Fibroblast of mammary gland (primary cell): ENCODE measurements at places on chromosomes 7 and 10.

- DNase-seq = no peak
Measured at GRCh38 chr7:47812429-47813136, 135.7 kb downstream of the PKD1L1 start.

DNA sequence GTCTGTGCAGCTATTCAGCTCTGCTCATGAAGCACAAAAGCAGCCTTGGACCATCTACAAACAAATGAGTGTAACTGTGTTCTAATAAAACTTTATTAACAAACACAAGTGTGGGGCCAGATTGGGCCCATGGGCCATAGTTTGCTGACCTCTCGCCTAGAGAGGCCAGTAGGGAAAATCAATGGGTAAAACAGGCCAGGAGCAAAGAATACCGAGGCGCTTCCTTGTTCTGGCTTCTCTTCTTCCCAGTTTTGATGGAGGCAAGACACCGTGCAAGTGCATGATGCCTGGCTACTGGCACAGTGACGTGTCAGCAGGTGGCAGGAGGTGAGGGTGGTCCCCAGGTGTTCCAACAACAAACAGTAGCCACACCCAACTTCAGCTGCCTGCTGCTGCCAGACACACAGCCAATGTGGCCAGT, 94.3 kb upstream of the SDK1 start:
- no peak for DNase-seq

GRCh38 chr7:45873355-45873754, 473 bp upstream of the CCDC201 start:
- DNase-seq = no peak

- DNase-seq = peak; percentile 76
Measured at GRCh38 chr10:61902445-61903220, 1.1 kb downstream of the ARID5B start.

DNA sequence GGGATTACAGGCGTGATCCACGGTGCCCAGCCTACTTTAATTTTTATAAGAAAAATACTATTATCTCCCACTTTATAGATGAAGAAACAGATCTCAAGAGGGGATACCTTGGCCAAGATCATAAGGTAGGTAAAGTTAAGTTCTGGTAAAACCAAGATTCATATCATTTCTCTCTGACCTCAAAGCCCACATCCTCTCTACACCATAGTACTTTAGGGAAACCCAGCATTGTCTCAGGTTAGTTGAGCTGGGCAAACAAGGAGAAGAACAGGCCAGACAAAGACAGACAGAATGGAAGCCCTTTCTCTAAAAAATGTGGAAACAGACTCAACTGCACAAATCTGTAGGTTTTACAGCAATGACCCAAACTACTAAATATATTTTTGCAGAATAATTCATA, 197.7 kb upstream of the FRMD4A start:
- DNase-seq = no peak
